ENCODE measurements at places on chromosomes 3 and 15.

- no peak for DNase-seq
Observed at GRCh38 chr3:174020156-174020555, 622.6 kb downstream of the NLGN1 start.

DNA sequence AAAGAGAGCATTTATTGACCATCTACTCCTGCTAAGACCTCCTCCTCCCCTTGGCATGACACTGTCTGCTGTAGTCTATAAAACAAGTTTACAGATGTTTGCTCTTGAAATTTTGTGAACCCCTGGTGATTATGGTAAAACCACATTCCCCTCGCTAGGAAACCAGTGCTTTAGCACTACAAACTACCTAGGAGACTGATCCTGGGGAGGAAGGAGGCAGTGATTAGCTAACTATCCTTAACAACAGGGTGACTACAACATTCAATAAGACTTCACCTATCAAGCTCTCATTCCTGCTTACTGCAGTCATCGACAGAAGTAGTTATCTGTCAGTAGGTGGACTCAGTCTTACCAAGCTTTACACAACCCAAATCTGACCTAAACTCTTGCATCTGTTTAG is 371.3 kb downstream of the TUSC7 start:
- no peak for DNase-seq

- DNase-seq: no peak
Observed at GRCh38 chr15:49978121-49978520, 140.9 kb downstream of the ATP8B4 start.

DNA sequence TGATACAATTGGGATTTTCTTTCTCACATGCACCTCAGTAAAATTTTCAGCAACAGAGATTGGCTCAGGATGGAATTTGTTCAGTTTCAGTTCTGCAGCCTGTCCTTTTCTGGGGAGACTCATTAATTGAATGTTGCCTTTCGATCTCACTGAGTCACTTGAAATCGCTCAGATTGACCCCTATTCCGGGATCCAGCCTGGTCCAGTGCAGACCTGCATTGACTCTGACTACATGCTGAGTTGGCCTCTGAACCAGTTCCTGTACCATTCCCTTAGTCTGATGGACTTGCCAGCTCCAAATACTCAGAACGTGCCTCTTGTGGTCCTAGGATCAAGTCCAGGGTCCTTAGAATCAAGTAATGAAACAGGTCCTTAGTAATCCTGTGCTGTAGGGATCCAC is 9.4 kb downstream of the IGF1R start:
- peak; percentile 82 for DNase-seq

- DNase-seq: no peak
Observed at GRCh38 chr3:30142946-30143345, 463.5 kb upstream of the TGFBR2 start.

- DNase-seq: no peak
Observed at GRCh38 chr3:178283561-178283960, 252.7 kb upstream of the KCNMB2 start.

DNA sequence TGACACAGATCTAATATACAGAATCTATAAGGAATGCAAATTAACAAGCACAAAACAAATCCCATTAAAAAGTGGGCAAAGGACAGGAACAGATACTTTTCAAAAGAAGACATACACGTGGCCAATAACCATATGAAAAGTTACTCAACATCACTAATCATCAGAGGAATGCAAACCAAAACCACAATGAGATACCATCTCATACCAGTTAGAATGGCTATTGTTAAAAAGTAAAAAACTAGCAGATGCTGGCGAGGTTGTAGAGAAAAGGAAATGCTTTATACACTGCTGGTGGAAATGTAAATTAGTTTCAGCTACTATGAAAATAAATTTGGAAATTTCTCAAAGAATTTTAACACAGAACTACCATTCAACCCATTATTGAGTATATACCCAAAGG is 50.7 kb downstream of the ADAMTS17 start:
- DNase-seq: peak; percentile 1

- DNase-seq: peak; percentile 86
Observed at GRCh38 chr3:188152660-188153436, 1.1 kb upstream of the LPP start.

DNA sequence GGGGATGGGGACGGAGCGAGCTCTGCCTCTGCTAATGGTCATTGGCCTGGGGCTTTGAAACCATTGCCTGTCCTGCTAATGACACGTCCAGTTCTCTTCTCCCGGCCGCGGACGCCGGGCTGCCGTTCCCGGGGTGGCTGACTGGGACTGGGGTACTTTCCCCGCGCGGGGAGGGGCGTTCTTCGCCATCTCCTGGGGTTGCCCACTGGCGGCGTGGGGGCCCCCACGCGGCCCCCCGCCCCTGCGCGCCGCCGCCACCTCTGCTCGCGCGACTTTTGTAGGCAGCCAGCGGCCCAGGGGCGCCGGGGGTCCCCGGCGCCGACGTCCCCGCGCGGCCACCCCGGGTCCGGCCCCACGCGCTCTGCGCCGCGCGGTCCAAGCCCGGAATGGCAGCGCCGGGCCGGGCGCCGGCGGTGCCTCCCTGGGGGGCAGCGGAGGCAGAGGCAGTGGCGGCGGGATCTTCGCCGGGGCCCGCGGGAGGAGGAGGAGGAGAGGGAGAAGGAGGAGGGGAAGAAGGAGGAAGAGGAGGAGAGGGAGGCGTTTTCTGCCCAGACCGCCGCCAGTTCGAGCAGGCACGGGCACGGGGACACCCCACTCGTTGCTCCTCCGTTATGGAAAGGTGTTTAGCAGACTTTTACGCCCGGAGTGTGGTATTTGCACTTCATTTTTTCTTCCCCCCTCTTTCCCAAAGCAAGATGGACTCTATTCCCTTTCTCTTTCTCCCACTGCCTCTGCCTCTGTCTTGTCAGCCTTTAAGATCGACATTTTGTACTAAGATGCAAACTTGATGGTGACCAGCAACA is 2.3 kb downstream of the BBX start:
- DNase-seq: peak; percentile 76

DNA sequence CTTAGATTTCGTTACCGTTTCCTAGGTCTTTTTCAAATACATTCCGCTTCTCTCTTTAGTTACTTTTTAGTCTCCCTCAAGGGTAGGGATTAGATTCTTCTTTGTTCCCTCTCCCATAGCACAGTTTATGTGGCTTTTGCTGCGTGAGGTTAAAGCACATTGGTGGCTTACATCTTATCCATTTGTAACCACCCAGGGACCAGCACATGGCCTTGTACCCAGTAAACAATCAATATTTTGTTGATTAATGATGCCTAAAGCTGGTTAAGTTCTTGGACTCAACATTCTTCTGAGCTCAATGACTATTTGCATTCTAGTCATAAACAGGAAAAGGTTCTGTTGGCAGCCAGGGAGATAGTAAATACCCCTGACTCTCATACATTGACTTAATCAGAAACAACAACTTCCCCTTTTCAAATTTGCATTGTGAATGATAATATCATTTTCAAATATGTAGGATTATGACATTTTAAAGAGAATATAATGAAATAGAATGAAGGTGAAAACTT is 60.2 kb downstream of the CACNA1D start:
- no peak for DNase-seq

DNA sequence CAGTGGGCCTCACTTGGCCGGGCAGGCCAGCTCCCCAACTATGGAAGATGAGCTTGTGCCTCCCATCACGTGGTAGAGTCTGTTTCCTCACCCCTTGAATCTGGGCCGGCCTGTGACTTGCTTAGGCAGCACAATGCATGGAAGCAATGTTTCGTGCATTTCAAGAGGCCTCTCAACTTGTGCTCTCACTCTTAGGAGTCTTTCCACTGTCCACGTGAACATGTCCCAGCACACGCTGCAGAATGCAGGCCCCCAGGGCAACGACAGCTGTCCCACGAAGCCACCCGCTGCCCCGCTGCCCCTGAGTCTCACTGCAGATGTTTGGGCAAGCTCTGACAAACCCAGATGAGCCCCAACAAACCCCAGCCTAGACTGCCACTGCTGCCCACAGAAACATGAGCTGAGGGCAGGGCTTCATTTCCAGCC is 27.2 kb upstream of the SLC41A3 start:
- no peak for DNase-seq

DNA sequence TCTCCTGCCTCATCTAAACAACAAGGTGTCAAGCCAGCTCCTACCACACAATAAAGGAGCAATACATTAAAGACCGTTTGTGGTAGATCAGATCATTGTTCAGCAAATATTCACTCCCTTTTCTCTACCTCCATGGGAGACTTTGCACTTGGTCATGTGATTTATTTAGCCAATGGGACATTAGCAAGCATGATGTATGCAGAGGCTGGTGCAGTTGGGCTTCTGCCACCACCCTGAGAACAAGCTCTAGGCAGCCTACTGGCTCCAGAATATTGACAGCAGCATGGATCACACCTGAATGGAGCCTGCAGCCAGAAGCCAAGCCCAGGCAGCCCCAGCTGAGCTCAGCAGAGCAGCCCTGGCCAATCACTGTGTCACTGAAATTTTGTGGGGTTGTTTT is 99.4 kb upstream of the UBE2E2 start:
- DNase-seq: no peak

GRCh38 chr3:55658690-55659562 is 171.8 kb upstream of the WNT5A start:
- DNase-seq: no peak

DNA sequence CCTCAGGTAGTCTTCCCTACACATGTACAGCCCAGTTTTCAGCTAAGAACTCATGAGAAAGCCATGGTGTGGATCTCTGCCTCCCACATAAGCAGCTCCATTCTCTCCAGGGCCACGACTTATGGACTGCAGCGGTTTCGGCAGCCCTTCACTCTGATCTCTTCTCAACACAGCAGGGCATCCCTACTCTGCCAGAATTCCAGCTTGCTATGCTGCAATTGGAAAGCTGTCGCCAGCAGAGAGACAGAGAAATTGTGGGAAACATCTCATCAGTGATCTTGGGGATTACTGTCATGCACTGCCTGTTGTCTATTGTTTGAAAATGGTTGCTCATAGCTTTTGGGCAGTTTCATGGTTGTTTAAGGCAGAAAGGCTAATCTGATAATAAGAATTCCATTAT is 11.9 kb upstream of the BLM start:
- DNase-seq: no peak

GRCh38 chr3:123807820-123808219 is 76.3 kb downstream of the MYLK start:
- no peak for DNase-seq

GRCh38 chr3:177420651-177421480 is 223.6 kb upstream of the TBL1XR1 start:
- peak; percentile 44 for DNase-seq

DNA sequence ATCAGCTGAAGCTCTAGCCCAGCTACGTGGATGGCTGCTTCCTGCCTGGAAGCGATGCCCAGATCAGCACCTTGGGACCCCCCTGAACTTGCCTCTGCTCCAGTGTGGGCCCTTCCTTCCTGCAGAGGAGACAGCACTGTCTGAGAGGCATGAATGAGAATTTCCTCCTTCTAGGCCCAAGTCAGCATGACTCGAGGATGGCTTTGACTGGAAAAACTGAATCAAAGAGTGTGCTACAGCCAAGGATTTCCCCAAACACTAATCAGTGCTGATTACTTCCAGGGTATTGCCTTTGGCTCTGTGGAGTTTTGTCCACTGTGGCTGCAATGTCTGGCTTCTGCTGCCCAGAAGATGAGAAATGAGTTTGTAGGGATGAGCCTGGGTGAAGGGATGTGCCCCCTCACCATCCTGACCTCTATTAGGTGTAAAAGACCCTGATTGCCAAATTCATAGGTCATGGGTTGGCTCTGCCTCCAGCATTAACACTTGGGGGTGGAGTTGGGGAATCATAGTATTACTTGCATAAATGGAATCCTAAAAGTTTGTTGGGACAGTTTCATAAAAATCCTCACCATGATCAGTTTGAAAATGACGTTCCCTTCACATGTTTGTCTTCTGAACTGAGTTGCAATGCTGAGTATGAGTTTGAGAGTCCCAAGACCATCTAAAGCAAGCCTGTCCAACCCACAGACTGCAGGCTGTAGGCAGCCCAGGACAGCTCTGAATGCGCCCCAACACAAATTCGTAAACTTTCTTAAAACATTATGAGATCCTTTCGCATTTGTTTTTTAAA is 36.7 kb downstream of the FLNB start:
- peak; percentile 88 for DNase-seq

Data from GM23248 (cell line).